ENCODE measurements at places on chromosomes 11 and 22.

- no peak for DNase-seq
These were observed 806.3 kb downstream of the BRD1 start for GRCh38 chr22:49021131-49021925.

DNA sequence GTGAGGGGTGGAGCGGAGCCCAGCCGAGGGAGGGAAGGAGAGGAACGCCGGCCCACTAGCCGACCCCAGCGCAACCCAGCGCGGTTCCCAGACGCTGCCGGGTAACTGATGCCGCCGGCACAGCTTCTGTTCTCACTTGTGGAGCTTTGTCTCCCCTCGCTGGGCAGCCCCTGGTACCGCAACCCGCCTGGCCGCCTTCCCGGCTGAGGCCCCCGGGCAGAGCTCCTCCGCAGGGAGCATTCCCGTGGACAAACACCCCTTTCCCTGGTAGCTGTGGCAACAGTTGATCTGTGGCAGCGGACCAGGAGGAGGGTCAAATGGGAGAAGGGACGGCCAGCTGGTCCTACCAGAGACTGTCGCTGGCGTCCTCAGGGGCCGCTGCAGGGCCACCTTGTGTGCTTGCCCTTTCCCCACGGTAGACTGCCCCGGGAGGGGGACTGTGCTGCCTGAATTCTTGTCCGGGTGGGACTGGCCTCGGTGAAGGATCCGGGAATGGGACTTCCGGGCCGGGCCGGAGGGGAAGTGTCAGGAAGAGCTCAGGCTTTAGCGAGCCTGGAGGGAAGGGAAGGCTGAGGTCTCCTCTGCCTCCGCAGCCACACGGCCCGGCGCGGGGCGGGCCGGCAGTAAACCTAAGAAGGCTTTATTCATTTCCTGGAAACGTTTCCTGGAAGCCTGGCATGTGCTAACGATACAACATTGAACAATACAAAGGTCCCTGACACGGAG, 468.0 kb downstream of the OPCML start:
- DNase-seq, result no peak

DNA sequence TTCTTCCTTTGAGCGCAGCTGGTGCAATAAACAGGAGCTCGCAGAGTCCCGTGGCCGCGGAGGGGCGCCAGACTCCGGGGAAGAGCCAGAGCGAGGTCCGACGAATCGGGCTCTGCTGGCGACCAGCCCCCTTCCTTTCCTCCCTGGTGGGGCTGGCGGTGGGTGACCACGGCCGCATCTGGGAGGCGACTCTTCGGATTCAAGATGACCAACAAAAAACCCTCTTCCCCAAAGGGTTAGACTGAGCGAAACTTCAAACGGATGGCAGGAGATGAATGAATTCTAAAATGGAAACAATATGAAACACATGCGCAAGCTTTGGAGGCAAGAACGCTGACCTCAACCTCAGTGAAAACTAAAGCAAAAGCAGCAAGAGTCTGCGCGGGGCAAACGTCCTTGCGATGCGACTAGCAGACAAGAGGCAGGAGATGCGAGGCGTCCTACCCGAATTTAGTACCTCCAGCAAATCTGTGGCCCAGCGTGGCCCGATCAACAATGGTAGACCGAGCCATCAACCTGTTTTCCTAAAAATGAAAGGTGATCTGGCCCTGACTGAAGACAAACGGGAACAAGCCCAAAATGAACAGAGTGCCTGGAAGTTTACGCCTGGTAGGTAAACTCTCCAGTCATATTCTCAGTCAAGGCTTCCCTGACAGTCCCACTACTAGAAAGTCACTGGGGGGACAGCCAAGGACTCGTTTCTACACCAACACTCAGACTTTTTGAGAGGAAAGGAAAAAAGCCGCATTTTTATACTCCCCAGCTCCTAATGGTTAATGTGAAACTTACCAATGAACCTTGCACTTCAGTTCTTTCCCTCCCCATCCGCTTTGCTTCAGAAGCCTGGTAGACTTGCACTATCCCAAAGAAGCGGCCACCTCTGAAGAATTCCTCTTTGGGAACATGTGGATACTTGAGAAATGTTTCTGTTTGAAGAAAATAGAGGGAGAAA, 11.6 kb downstream of the MMP3 start:
- DNase-seq, result no peak

DNA sequence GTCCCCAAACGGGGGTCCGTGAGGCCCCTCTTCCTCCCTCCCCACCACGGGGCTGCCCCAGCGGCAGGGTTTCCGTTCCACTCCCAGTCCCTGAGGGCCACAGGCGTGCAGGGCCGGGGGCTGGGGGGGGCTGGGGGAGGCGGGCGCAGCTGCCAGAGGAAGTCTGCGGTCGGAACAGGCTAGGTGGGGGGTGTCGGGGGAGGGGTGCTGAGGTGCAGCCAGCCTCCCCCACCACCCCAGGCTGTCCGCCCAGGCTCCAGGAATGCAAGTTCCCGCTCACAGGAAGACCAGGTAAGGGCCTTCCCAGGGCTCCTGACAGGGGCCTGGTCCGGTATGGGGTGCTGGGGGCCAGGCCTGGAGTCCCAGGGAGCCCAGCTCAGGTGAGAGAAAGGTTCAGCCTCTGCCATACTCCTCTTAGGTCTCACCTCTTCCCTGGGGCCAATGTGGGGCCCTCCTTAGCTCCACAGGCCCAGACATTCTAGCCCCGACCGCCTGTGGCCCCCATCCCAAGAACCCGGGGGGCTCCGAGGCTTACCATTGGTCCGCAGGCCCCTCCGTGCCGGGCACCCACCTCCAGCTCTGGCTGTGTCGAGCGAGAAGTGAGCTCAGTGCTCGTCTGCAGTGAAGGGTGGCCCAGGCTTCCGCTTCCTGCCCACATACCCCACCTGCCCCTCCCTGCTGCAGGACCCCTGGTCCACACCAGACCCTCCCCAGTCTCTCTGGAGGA, at the start of gene PTPRCAP:
Gene PTPRCAP (minus strand): TSS at position 601 of the 727 bp plus-strand sequence. CDS start 63 bp downstream, at position 538.
- DNase-seq, result peak; percentile 78

DNA sequence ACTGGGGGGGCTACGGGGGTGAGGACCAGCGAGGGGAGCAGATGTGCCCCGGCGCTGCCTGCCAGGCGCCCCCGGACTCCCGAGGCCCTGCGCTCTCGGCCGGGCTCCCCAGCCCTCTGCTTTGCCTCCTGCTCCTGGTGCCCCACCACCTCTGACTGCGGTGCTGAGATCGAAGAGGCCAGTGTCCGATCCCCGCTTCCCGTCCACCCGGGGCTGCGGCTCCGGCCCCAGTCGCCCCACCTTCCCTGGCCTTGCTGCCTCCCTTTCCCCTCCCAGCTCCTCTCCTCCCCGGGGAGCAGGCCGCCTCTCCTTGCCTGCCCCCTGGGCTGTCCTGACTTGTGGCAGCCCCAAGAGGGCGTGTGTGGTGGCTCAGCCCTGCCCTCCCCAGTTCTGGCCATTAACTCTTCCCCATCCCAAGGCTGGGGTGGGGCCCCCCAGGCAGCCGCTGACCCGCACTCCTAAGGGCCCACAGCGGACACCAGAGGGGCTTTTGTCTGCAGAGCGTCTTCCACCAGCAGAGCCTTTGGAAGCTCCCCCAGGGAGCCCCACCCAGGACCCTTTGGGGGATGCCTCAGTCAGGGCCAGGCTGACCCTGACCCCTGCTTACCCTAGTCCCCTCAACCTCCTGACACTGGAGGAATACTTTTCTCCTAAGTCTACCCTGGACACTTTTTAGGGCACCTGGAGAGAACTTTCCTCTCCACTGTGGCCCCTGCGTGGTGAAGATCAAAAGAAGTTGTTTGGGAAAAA, 16.6 kb downstream of the RTN4RL2 start:
- no peak for DNase-seq

DNA sequence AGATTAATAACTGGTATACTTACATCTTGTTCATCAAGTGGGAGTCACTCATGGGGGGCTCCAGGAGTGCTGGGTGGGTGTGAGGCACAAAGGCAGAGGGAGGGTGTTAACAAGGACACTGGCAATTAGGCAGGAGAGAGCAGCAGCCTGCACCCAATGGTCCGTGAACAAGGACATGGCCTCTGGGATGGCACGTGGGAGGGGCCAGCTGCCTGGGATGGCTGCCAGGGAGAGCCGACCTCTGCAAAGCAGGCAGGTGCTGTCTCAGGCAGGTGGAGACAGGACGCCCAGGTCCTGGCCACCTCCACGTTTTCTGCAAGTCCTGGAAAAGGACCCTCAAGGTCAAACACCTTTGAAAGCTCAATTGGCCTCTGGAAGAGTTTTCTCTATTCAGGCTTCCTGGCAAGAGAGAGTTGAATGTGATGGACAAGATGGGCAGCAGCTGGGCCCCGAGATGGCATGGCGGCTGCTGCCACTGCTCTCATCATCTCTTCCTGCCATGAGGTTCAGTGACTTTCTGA, 257.1 kb downstream of the BUD13 start:
- no peak for DNase-seq

GRCh38 chr11:68840661-68841653, 759 bp downstream of the CPT1A start:
- DNase-seq, result no peak

DNA sequence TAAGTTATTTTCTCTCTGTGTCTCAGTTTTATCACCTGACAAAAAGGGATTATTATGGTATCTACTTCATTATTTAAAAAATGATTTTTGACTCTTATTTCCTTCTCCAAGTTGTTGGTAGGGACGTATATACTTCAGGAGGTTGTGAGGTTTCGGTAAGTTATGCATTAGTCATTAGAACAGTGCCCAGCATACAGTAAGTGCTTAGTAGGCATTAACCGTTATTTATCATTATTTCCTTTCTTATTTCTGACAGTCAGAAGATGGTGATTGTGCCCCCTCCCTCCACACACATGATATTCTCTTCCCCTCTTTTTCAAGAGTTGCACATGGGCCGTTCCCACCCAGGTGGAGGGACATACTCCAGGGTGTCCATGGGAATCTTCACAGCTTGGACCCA, 36.1 kb downstream of the SLCO2B1 start:
- DNase-seq, result no peak

DNA sequence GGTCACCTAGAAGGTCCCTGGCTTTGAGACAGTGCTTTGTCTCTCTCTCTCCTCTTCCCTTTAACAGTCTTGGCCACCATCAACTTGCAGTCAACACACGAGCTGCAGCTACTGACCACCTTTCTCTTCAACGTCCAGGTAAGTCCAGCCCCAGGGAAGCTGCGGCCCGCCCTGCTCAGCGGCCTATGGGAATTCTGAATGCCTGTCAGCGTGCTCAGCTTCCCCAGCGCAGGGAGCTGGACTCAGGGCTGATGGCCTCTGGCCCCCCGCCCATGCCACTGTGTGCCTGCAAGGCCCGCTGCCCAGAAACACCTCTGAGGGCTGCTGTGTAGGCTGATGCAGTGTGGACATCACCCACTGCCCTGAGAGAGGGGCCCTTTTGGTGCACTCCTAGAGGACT, 32.5 kb downstream of the GLB1L2 start:
- DNase-seq, result no peak

DNA sequence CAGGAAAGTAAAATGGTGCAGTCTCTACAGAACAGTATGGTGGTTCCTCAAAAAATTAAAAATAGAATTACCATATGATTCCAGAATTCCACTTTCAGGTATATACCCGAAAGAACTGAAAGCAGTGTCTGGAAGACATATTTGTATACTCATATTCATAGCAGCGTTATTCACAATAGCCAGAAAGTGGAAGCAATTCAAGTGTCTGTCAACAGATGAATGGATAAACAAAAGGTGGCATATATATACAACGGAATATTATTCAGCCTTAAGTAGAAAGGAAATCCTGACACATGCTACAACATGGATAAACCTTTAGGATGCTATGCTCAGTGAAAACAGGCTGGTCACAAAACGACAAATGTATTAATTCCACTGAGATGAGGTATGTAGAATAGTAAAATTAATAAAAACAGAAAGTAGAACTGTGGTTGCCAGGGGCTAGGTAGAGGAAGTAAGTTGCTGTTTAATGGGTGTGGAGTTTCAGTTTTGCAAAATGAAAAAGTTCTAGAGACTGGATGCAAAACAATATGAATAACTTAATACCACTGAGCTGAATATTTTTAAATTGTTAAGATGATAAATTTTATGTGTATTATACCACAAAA, 14.5 kb downstream of the SAA1 start:
- DNase-seq, result no peak

DNA sequence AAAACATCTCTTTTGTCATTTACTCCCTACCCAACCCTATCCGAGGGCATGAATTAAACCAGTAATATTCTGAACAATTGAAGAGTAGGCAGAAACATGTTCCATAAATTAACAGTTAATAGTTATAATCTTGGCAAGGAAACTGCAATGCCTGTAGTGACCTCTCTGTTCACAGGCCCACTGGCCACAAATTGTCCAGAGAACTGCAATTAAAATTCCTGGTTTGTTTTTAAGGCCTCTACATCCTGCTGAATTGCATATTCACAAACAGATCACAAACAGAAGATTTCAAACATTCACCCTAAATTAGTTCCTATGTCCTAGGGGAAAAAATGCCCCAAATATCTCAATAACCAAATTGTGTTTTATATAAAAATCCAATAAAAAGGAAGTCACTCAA, 143.2 kb upstream of the TRPC6 start:
- no peak for DNase-seq

DNA sequence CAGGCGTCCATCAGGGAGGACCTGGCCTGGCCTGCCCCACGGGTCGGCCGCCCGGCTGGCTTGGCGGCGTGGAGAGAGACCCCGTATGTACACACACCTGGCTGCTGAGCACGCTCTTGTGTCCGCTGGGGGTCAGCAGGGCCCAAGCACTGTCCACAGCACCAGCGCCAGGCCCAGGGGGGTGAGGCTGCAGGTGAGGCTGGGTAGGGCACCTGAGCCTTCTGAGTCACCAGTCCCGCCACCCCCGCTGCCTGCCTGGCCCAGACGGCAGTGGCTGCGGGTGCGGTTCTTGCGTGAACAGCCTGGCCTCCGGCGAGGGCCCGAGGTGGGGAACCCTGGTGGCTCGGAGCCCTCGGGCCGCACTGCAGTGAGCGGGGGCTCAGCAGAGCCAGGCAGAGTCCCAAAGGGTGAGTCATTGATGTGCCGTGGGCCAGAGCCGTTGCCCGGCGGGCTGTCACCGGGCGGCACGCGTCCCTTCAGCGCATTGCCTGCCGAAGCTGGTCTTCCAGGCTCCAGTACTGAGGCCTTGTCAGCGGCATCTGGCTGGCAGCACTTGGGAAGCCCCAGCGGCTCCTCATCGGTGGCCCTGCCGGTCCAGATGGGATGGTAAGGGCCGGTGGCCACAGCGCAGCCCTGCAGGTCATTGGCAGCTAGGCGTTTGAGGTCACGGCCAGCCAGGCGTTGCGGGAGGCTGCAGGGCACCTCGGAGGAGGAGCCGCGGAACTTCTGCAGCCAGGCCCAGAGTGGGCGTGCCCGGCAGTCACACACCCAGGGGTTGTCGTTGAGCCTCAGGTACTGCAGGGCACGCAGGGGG, 26.3 kb downstream of the RTN4R start:
- no peak for DNase-seq

GRCh38 chr11:20088397-20089225, 71.7 kb downstream of the DBX1 start:
- DNase-seq, result no peak

DNA sequence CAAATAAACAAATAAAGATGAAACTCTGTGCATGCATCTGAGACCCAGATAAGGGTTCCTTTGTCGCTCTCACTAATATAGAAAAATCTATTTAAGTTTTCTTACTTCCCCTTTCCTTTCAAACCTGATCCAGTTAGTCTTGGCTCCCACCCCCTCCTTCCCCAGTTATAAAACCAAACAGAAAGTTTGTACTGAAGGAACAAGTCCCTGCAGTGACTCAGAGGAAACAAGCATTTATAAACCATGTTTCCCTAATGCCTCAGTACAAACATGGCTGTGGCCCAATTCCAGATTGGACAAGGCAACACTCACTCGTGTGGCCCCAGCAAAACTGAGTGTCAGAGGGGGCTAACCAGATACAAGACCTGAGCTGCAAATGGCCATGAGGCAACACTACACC, 65.5 kb upstream of the ARHGAP20 start:
- no peak for DNase-seq

Measured in activated T-helper 1 cell treated with Interleukin-2 at 50 U/mL for 16 hours (primary cell).